Putamen (tissue), 1 donor: ENCODE measurements at places on chromosomes 12 and 14.
A peak's percentile ranks its signal among the peaks of the same experiment; 100 is the strongest.

DNA sequence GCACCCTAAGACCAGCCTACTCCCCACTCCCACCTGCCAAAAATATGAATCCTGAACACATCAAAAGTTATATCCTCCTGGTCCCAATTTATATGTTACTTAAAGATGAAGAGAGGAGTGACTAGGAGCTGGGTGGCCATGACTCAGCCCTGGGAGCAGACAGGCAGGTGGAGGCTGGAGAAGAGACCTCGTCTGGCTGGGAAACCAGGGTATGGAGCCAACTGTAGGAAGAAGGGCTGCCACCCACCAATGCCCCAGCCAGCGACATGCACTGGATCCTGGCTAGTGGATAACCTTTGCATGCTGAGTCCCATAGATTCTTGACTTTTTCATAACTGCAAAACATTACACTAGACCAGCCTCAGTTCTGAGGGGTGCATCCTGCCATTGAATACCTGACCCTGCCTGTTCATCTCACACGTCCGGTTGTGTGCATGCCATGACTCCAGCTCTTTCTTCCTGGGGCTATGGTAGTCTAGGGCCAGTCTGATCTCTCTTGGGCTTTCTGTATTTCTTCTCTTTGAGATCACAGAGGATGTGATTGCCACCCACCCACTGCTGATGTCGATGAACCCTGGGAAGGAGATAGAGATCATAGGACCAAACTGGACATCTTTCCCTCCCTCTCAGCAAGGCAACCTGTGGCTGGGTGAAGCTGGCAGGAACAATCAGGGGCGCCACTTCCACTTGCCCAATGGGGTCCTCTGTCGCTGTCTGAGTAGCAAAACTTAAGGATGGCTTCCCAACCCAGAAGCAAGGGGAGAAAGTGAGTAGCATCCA is 69.6 kb upstream of the DDX11 start:
- DNase-seq, result no peak

GRCh38 chr12:27984275-27984674 is 11.7 kb upstream of the PTHLH start:
- DNase-seq, result no peak

DNA sequence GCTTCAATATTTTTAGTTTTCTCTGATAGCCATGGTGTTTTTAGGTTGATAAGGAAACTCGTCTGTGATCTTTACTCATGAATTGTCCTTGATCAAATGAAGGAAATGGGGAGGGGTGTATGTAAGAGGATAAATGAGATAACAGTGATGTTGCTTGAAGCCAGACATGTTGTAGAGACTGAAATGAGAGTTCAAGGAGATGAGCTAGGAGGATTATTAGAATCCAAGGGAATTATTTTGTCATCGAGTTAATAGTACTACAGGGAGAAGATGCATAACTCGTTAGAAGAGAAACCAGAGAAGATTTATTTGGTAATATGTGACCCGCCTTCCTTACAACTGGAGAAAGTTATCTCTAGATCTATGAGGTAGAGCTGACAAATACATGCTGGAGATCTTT is 371.3 kb upstream of the DDHD1 start:
- no peak for DNase-seq

DNA sequence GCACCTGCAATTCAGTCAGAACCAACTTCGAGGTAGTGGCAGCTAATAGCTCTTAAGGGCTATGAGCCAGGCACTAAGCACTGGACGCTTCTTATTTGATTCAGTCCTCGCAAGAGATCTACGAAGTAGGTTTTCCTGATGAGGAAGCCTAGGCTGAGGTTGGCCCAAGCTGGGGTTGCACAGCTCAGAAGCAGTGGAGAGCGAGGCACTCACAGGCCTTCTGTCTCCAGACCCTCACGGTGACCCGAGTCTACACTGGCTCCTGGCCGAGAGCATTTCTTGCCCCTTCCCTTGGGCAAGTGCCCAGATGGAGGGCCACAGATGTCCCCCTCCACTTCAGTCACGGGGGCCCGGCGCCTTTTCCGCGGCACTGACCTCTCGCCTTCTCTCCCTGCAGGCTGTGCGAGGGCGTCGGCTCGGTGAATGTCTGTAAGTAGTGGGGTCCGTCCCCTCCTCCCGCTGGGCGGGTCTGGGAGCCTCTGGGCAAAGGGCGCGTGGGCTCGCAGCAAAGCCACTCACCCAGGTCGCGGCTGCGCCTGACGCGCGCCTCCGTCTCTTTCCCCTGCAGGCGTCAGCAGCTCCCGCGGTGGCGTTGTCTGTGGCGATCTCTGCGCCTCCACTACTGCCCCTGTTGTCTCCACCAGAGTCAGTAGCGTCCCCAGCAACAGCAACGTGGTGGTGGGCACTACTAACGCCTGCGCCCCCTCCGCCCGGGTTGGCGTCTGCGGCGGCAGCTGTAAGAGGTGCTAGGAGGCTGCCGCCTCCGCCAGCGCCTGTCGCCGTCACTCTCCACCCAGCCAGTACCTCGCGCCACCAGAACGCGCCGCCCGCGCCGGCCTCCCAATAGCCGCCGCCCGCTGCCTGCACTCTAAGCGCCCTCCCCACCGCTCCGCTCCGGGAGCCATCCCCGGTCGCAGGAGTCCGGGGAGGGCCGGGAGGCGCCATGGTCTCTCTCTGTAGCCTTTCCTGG is 13.1 kb downstream of the KRT83 start:
- DNase-seq, result peak; percentile 17

DNA sequence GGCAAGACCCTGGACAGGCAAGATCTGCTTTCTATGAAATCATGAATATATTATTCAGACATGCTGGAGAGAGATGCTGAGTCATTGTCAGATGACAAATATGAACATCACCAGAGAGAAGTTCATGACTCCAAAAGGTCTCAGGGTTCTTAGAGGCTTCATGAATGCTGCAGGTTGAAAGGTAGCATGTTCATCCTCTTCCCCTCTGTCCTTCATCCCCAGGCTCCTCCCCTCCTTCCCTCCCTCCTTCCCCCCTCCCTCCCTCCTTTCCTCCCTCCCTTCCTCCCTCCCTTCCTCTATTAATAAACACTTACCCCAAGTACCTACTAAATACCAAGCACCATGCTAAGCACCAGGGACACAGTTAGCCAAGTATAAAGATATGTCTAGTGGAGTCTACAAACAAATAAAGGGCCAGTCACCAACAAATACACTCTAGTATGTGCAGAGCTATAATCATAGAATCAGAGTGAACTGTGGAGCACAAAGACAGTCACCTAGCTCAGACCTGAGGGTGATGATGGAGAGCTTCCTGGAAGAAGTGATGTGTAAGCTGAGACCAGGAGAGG is 46.2 kb downstream of the RPH3A start:
- no peak for DNase-seq
